ENCODE measurements at places on chromosomes 3 and 15.

- no peak for DNase-seq
These were observed 14.1 kb downstream of the ITGA11 start for GRCh38 chr15:68417897-68418296.

DNA sequence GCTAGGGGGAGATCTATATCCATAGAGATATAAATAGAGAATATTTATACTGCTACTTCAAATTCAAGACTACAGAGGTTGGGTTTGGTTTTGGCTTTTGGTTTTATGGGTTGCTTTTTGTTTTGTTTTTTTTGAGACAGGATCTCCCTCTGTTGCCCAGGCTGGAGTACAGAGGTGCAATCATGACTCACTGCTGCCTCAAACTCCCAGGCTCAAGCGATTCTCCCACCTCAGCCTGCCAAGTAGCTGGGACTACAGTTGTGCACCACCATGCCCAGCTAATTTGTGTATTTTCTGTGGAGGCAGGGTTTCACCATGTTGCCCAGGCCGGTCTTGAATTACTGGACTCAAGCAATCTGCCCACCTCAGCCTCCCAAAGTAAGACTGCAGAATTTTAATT, 3.9 kb upstream of the UBL7 start:
- no peak for DNase-seq

DNA sequence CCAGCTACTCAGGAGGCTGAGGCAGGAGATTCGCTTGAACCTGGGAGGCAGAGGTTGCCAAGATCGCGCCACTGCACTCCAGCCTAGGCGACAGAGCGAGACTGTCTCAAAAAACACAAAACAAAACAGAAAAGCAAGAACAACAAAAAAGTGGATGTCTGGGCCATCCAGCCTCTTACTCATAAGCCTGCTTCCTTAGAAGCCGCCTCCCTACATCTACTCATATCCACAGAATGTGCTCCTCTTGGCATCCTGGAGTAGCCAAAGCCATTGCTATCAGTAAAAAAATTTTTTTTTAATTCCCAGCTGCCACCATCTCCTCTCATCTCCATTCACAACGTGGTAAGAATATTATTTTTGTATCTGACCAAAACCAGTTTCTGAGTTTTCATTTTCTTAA, 10.8 kb downstream of the ZSCAN2 start:
- DNase-seq, result no peak

- no peak for DNase-seq
These were observed 3.2 kb upstream of the SIAH2 start for GRCh38 chr3:150765949-150766720.

DNA sequence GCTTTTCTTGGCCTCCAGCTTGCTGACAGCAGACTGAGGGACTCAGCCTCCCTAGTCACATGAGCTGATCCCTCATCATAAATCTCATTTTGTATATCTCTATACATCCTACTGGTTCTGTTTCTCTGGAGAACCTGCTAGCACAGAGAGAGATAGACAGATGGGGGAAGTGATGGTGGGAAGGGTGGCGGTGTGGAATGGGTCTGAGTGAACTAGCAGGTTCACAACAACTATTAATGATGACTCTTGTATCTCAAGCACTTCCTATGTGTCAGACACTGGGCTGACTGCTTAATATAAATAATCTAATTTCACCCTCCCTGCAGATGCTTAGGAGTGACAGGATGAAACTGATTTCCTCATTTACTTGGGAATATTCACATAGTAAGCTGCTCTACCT, 106.9 kb upstream of the TLE3 start:
- DNase-seq, result no peak

DNA sequence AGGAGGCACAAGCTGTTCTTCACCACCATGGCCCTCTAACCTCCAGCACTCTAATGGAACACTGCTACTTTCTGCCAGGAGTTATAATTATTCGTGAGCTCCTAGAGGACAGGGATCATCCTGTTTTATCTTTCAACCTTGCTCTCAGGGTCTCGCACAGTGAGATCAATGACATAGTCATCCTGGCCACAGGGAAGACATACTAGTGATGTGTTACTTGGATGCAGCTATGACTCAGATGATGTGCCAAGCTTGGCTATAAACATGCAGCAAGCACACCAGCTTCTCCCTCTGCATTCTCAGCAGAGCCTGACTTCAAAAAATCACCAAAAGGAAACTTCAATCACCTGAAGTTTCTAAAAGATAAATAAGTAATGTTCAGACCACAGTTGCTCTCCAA, 203.8 kb upstream of the HES1 start:
- DNase-seq, result no peak

DNA sequence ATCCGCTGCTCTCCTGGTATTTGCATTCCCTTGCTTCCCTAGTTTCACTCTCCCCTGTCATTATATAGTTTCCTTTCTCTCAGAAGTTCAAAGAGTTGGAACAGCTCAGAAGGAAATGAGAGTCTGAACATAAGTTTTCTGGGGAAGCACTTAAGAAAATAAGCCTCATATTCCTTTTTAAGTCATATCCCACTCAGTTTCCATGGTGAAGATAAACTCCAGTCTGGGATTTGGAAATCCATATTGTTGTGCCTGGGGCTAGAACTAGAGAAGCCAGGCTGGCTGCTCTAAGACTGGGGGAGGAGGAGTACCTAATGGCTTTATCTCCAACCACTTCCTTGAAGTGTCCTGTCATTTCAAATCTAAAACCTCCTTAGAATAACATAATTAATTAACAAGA, 134.2 kb upstream of the ALCAM start:
- DNase-seq, result no peak

DNA sequence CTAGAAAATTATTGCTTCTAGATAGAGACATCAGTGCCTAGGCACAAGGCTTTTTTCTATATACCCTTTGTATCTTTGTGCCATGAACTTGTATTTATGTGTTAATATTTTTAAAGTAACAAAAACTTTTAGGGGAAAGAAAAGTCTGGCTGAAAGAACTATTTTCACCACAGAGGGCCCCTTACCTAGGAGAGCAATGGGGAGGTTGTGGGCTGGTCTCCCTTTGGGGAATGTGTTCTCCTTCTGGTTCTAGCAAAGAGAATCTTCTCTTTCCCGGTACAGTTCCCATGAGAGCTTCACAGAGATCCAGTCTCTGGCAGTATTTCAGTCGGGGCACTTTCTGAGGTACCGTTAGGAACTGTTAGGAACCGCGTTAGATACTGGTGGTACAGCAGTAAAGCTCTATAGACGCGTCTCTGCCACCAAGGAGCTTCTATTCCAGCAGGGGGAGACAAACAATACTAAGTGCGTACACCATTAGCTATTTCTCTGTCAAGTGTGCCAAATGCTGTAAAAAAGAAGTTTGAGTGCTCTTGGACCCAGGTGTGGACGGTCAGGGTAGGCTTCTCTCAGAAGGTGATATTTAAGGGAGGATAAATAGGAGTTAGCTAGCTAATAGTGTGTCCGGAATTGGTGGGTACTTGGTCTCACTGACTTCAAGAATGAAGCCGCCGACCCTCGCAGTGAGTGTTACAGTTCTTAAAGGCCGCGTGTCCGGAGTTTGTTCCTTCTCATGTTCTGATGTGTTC, 4.6 kb upstream of the EPB42 start:
- DNase-seq, result peak; percentile 2

DNA sequence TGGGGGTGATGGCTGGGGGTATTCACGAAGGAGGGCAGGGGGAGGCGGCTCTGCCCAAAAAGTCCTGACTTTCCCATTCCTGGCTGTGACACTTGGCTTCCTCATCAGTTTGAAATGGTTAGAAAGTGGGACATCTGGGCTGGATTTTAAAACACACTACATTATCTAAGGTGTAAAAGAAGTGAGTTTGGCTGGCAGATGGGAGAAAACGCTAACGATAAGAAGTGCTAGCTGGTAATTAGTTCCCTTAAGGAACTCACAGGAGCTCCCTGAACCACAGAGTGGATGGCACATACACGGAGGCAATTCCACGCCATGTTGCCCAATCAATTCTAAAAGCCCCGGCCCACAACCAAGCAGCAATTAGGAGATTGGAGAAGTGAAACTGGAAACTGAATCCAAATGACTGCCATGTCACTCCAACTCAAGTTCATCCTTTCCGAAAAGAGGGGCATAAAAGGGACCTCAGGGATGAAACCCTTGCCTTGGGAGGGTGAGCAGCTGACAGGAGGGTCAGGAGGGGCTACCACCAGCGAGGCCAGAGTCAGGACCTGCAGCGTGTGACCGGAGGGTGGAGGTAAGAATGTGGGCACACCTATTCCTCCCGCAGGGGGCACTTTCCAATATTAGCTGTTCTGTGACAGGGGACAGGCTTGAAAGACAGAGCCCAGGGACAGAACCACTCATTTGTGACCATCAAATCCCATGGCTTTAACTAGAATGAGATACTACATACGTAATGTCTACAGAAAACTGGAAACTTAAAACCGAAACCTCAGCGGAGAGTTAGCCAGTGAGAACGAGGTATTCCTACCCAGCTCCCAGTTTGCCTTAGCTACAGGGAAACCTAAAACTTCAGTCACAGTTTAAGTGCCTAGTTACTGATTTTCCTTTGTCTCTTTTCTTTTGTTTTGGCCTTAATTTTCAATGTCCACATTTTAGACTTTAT, 95.3 kb upstream of the OXTR start:
- DNase-seq, result no peak

GRCh38 chr3:159277814-159278213, 476.0 kb downstream of the MFSD1 start:
- no peak for DNase-seq

DNA sequence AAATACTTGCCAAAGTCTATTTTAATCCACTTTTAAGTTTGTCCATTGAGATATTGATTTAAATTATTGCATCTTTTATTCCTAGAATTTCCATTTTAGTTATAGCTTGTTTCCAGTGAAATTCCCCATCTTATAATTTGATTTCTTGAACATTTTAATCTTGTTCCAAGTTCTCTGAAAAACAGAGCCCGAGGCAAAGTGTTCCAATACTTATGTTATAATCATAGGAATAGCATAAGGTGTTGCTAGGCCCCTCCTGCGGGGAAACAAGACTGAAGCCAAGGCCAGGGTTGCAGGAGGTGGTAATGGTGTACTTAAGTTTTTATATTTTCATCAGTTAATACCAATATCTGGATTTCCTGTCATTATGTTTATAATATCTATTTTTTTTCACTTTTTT, 226.6 kb downstream of the ADAMTSL3 start:
- DNase-seq, result no peak

- no peak for DNase-seq
These were observed 23.7 kb downstream of the PHLDB2 start for GRCh38 chr3:111882799-111883198.

GRCh38 chr3:46312991-46313390, 40.9 kb upstream of the CCR2 start:
- no peak for DNase-seq

DNA sequence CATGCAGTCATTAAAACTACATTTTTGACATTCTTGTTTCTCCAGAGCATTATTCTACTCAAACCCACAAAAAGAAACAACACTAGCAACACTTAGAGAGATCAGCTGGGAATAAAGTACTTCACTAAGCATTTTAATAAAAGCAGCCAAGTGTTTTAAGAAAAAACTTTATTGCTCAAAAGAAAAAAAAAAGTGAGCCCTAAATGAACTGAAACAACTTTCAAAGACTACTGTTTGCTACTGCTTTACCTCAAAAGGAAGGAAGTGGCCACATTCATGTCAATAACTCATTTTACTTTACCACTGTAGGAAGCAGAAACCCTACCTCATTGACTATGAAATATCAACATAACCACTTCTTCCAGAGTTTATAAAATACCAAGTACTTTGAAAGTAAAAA, 91.3 kb downstream of the UACA start:
- DNase-seq, result no peak

Measured in anterior cingulate cortex (tissue), 58 donors.